ENCODE measurements at places on chromosomes 1 and 21. TPM values are rescaled to one million over a fixed set of nuclear protein-coding genes. Genes with fewer than 3 reads are reported as not detected.

PLXNA2 gene
- 1.2 TPM for total RNA-seq

NKAIN1 gene
- 0.27 TPM for total RNA-seq

SMIM12 gene
- total RNA-seq, result 54.8 TPM

FAM89A gene
- 5.5 TPM for total RNA-seq

TEX38 gene
- not detected for total RNA-seq

ST3GAL3 gene
- total RNA-seq, result 23.7 TPM

DNA sequence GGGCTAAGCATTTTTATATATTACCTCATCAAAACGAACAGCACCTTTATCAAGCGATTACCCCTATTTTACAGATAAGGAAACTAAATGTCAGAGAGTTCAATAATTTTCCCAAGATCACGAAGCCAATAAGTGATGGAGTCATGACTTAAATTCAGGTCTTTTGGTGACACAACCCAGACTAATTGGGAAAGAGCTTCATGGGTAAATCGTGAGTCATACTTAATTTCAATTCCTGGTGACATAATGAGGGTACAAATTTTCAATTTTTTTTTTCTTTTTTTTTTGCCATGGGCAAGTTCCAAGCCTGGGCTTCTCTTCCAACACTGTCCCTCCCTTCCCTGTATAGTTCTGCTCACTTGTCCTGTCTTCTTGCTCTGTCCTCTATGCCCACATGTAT lies 30.1 kb upstream of the IL10 start:
- no peak for DNase-seq

- DNase-seq, result no peak
Observed at GRCh38 chr1:154861607-154862094, 8.4 kb downstream of the KCNN3 start.

GRCh38 chr21:20902511-20902910 lies 95.7 kb upstream of the NCAM2 start:
- no peak for DNase-seq

DNA sequence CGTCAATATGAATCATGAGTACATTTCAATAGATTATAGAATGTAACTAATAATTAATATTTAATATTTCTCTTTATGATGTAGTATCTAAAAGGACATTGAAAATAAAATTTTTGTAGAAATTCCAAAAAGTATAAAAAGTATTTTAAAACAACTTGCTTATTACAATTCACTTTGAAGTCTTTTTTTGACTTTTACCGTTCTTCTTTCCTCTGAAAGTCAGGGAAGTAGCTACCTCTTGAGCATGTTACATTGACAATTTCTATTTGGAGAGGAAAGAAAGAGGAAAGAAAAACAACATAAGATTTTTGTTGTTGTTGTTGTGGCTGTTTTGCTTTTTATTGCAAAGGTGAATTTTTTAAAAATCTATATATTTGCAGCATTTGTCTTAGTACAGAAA lies 1.3 kb downstream of the PTPRC start:
- DNase-seq, result no peak

DNA sequence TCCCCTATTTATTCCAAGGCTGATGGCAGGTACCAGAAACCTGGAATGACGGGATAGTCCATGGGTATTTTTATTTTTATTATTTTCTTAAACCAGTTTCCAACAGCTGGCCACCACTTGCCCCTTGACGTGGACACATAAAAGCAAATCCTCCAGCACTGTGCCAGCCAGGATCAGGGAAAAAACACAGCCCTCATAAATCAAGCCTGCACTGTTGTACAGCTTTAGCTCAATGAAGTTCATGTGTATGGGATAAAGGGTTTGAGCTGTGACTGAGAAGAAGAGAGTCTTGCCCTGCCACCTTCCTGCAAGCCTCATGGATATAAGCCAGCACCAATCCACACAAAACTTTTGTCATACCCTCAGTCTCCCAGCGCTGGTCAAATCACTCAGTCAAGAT lies 303.8 kb upstream of the SPAG17 start:
- no peak for DNase-seq

- DNase-seq, result no peak
Observed at GRCh38 chr1:92877792-92878191, 46.0 kb downstream of the RPL5 start.

DNA sequence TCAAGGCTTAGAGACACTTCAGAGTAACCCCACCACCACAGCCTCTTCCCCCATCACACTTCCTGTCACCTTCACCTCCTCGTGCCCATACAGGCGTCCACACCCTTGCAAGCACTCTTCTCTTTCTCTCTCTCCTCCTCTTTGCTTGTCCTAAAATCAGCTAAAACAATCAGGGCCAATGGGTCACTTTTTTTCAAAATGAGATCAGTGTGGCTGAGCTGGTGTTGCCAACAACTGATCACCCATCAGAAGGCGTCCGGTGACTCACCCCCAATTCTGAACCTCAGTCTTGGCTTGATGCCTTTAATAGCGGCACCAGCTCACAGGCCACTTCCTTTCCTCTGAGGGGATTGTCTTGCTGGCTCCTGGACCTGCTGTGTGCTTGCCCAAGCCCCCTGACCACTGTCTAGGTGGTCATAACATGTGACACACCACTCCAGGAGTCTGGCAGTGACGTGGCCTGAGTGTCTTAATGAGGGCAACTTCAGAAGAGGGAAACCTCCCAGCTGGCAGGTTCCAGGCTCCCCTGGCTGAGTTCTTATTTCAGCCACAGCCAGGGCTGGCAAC lies 1.6 kb downstream of the DRAXIN start:
- DNase-seq, result peak; percentile 49

DNA sequence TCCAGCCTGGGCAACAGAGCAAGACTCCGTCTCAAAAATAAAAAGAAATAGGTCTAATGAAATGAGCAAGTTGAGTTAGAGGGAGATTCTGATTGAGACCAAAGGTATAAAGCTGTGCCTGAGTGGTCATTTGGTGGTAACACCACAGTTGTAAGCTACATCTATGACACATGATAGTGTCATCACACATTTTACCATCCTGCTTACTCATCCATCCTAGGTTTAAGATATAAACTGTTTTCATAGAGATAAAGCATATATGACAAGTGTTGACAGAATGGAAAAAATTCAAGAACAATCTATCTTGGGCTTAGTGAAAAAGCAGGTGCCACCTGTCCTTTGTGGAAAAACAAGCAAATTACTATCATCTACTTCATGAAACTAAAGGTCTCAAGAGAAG lies 7.1 kb upstream of the CFAP141 start:
- DNase-seq, result no peak

DNA sequence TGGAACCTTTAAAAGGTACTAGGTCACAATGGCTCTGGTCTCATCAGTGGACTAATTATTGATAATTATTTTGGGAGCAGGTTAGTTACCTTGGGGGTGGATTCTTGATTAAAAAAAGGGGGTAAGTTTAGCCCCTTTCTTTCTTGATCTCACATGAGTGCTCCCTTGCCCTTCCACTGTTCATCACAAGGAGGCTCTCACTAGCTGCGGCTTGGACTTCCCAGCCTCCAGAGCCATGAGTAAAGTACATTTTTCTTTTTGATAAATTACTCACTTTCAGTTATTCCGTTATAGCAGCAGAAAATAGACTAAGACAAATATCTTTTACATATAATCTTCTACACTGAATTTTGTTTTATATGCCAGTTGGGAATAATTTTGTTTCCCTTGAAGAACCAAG lies 254.8 kb upstream of the DEPDC1 start:
- no peak for DNase-seq

- DNase-seq, result no peak
Observed at GRCh38 chr1:228770779-228771223, 35.5 kb downstream of the RHOU start.

Measured in activated CD4-positive, alpha-beta T cell treated with anti-CD3 and anti-CD28 coated beads, Interleukin-2, amount 10 ng/mL, durations not matched to agents 7 days and 5 days (primary cell).